HL-60 (cell line): ENCODE measurements at places on chromosomes 16 and 17.

DNA sequence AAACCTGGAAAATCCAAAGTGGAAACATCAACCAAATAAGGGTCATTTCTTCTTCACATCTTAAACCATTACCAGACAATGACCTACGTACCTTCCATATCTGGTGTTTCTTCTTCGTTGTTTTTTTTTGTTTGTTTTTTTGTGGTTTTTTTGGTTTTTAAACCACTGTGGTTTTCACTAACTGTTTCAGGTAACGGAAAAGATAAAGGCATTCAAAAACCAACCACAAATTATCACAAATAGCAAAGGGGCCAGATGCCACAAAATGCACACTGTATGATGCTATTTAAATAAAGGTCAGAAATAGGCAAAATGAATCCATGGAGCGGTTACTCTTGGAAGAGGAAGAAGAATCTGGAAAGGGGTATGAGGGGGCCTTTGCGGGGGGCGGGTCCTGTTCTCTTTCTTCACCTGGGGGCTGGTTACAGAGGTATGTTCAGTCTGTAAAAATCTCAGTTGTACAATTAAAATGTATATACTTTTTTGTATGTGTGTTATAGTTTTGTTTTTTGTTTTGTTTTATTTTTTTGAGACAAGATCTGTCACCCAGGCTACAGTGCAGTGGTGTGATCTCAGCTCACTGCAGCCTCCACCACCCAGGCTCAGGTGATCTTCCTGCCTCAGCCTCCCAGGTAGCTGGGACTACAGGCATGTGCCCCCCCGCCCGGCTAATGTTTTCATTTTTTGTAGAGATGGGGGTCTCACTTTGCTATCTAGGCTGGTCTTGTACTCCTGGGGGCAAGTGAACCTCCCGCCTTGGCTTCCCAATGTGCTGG, 29.6 kb downstream of the LITAF start:
- no peak for DNase-seq

DNA sequence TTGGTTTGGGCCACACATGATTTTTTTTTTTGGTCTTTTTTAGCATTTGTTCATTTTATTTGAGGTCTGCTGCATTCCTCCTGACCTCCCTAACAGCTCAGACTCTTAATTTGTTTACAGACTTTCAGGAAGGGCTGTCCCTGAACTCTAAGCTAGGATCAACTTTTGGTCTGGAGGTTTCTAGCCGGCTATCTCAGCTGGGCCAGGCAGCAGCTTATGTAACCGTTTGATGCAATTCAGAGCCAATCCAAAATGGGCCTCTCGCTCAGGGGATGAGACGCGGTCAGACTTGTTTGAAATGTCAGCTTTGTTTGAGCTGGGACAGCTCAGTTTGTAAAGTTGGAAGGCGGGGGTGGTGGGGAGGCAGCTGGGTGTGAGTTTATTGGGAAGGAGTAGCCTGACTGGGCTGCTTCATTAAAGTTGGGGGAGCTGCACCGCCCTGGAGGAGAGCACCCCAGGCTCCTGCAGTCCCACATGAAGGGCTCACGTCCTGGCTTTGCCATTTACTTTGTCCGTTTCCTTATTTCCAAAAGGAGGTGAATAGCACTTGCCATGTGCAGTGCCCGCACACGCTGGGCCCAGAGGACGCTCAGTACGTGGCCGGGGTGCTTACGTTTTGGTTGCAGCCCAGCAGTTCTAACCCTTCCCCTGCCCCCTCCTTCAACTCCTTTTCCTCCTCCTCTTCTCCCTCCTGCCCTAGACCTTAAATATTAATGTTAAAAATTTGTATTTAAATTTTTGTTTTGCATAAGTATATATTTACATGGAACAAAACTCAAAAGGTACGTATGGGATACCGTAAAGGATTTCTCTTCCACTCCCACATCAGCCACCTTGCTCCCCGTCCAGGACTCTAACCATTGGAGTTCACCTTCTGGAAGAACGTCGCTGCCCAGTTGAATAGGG, 121.2 kb downstream of the SNX29 start:
- DNase-seq: no peak

GRCh38 chr16:74046524-74046923, 250.1 kb upstream of the PSMD7 start:
- no peak for DNase-seq

- DNase-seq: peak; percentile 38
Observed at GRCh38 chr17:74963656-74964055, 8.9 kb downstream of the HID1 start.

DNA sequence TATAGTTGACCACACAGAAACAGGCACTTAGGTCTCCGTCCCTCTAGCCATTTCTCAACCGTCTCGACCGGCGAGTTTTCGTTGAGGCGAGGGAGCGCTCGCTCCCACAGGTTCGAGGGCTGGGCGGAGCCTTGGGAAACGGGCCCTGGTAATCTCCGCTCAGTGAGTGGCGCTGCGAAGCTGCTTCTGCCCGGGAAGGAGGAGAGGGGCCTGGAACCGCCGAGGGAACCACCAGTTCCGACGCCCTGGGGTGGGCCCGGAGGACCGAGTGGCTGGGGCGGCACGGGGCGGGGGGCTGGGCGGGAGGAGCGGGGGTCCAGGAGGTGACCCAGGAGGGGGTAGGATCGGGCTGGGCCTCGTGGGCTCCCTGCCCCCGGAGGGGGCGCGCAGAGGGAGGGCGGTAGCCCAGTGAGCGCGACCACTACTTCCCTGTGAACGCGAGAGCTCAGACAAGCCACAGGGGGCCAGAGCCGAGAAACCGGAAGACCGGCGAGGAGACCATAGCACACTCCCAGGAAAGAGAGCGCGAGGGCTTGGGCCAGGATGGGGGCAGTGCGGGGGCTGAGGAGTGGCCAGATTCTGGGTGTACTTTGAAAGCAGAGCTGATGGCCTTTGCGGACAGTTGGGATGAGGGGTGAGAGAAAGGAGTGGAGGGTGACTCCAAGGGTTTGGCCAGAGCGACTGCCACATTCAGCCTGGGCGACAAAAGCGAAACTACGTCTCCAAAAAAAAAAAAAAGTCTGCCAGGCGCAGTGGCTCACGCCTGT, 29.9 kb upstream of the ARL4D start:
- peak; percentile 79 for DNase-seq

- DNase-seq: no peak
Observed at GRCh38 chr16:4486126-4486893, 10.1 kb downstream of the HMOX2 start.

DNA sequence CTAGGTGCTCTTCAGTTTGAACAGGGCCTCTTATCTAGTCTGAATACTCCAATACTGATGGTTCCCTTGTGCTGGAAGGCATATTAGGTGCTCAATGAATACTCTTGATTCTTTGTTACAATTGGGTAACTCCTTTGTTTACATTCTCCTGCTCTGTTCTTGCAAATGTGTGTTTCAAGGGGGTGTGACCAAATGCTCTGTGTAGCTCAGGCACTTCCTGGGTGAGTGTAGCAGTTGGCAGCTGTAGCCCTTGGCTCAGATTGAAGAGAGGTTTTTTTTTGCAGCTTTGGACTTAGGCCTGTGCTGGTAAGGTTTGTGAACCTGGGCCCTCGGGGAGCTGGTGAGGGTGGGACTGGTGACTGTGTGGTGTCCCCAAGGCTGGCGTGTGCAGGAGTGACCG, 20.2 kb downstream of the TBCD start:
- DNase-seq: no peak

GRCh38 chr16:10940501-10941079, 1.7 kb downstream of the DEXI start:
- DNase-seq: no peak

- no peak for DNase-seq
Observed at GRCh38 chr16:9027070-9027799, 63.5 kb upstream of the USP7 start.

DNA sequence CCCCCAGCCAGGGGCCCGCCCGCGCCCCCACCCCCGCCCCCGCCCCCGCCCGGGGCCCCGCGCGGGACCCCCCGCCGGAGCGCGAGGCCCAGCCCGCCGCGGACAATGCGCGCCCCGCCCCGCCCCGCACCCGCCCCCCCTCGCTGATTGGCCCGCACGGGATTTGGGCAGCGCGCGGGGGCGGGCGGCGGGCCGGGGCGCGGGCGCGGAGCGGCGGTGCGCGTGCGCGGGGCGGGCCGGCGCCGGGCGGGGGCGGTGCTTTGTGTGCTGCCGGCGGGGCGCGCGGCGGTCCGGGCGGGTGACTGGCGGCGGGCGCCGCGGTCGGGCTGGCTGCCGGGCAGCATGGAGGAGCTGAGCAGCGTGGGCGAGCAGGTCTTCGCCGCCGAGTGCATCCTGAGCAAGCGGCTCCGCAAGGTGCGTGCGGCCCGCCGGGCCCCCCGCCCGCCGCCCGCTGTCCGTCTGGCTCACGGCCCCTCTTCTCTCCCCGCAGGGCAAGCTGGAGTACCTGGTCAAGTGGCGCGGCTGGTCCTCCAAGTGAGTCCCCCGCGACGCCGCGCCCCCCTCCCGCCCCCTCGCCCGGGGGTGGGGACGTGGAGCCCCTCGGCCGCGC, at the start of gene CBX2:
Gene CBX2 (plus strand): TSS at position 255 of the 610 bp plus-strand sequence. CDS start 88 bp downstream, at position 343.
- DNase-seq: no peak

DNA sequence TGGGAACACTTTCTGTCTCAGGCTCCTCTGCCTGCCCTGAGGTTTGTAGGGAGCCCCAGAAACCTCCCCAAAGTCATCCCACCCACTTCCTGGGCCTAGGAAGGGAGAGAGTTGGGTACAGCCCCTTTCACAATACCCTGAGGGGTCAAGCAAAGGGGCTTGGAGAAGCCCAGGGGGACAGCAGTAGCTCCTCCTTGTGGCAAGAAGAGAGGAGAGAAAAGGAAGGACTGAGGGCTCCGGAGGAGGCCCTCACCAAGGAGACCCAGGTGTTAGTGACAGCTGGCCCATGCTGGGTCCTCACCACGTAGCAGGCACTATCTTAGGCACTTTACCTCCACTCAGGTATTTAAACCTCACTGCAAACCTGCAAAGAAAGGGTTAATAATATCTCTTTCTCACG, 112.8 kb downstream of the IRX5 start:
- no peak for DNase-seq

DNA sequence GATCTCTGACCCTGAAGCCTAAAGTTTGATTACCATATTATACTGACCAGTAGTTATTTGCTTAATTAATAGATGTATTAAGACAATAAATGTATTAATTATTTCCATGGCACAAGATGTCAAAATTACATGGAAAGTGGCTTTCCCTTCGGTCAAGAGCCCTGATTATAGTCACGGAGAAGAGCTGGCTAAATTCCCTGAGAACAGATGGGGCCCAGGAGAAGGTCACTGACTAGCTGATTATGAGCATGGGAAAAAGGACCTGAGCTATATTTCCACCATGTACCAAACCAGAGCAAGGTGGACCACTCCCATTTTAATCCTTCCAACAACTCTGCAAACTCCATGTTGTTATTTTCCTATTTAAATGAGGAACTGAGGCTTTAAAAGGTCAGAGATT, 12.9 kb upstream of the MYO18A start:
- DNase-seq: no peak

- no peak for DNase-seq
Observed at GRCh38 chr16:56715126-56715525, 14.8 kb upstream of the NUP93 start.
